ENCODE measurements at places on chromosomes 1 and 21.
A peak's percentile ranks its signal among the peaks of the same experiment; 100 is the strongest.

- DNase-seq = peak; percentile 43
Observed at GRCh38 chr1:168653567-168653966, 75.4 kb downstream of the DPT start.

GRCh38 chr1:99600782-99601181, 45.1 kb upstream of the PALMD start:
- DNase-seq = peak; percentile 75

- DNase-seq = peak; percentile 31
Observed at GRCh38 chr1:57623039-57623790, 199.4 kb upstream of the DAB1 start.

- DNase-seq = no peak
Observed at GRCh38 chr1:15739745-15740144, 2.6 kb upstream of the TMEM82 start.

DNA sequence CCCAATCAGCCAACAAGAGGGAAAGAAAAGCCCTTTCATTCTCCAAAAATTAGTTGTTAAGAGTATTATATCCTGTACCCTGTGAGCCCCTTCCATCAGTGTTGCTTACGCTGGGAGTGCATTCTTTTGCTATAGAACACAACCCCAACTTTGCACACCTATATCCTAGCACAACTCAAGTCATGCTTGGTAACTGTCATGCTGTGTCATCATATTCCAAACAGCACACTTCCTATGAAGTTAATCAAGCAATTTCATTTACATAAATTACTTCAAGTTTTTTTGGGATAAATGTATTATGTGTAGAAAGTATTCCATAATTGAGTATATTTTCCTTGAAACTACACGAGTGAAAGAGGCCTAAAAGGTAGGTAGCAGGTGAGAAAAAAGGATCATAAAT, 20.0 kb downstream of the FUBP1 start:
- DNase-seq = no peak

- peak; percentile 95 for DNase-seq
Observed at GRCh38 chr1:94922761-94923331, 4.1 kb downstream of the CNN3 start.

DNA sequence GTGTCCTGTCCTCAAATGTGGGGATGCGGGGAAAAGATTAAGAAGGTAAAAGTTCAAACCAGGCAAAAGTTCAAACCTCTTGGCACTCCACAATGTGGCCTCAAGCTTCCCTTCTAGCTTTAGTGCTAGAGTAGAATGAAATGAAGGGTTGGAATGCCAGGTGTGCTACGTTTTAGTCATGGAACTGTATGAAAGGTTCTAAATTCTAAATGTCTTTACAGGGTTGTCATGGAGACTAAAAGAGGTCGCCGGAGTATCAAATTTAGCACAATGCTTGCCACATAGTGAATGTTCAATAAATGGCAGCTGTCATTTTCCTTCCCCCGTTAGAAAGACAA, 57.2 kb upstream of the LRRC8D start:
- DNase-seq = no peak

DNA sequence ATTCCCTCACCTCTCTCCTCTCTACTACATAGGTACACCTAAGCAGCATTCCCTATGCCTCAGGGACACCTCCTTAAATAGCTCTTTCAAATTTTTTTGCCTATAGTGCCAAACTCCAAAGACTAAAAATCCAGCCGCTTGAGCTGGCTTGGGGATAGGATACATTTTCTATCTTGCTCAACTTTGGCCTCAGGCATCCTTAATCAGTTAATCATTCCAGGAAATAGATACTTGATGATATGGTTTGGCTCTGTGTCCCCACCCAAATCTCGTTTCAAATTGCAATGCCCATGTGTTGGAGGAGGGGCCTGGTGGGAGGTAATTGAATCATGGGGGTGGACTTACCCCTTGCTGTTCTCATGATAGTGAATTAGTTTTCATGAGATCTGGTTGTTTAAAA, 11.4 kb upstream of the PHGDH start:
- DNase-seq = no peak

DNA sequence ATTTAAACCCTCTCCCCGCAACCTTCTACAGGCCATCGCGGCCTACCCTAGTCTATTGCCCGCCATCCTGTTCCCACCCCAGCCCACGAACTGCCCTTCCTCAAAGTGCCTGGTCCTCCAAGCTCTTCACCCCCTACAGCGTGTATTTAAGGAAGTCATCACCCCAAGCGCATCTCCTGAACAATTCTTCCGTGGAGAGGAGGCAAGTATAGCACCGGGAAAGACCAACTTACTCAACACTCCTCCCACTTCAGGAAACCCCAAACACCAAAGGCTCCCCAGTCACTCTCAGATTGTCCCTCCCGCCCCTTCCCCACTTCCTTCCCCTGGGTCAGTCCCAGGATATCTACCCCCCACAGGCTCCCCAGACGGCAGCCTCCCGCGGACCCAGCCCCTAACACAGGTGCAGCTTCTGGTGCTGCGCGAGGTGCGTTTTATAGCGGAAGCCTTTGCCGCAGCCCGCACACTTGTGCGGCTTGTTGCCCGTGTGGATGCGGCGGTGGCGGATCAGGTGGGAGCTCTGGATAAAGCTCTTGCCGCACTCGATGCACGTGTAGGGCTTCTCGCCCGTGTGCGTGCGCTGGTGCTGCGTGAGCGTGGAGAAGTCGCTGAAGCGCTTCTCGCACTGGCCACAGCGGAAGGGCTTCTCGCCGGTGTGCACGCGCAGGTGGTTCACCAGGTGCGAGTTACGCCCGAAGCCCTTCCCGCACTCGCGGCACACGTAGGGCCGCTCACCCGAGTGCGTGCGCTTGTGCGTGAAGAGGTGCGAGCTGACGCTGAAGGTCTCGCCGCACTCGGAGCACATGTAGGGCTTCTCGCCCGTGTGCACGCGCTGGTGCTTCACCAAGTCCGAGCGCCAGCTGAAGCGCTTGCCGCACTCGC, 25.5 kb downstream of the ZNF697 start:
- DNase-seq = no peak

GRCh38 chr1:59831529-59831928, 16.8 kb downstream of the HOOK1 start:
- DNase-seq = no peak

DNA sequence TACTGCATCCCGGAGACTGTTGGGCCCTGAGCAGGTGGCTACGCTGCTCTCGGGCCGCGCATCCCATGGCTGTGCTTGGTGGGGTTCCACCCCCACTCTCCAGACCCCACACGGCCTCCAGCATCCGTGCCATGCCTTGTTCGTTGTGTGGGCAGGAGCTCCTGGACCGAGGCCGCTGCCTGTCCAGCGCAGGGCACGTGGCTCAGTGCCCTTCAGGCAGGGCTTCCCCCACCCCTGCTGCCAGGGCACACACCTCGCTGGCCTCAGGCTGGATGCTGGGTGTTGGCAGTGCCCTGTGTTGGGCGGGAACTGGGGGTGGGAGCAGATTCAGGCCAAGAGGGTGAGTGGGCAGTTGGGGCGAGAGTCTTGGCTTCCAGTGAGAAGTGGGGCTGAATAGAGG, 9.9 kb downstream of the PRKCZ start:
- DNase-seq = no peak

- DNase-seq = peak; percentile 85
Observed at GRCh38 chr1:226708342-226708780, 30.7 kb downstream of the ITPKB start.

DNA sequence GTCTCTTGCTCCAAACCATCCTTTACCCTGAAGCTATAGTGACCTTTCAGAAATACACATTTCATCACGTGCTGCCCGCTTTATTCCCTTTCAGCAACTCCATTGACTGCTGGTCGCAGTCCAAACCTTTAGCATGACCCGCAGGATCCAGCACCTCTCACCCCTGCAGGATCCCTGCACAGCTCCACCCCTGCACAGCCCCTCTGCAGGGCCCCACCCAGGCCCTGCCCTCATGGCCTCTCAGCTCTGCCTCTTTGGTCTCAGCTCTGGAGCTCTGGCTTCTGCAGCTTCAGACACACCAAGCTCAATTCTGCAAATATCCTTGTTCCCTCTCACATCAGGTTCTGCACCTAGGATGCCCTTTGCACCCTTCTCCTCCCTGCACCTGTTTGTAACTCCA, 264.9 kb upstream of the C1orf174 start:
- DNase-seq = no peak

DNA sequence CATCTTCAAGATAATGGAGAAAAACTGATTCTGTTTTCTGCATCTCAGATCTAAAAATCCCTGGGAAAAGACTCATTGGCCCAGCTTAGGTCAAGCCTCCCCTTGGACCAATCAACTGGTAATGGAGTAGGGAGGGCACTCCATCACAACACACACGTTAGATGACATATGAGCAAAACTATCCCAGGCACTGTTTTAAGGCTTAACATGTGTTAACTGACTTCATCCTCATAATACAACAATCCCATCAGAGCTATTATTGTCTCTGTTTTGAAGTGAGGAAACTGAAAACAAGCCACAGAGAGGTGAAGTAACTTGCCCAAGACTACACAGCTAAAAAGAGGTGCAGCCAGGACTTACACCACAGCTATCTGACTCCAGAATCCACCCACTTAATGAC, 14.7 kb upstream of the CITED4 start:
- peak; percentile 48 for DNase-seq

DNA sequence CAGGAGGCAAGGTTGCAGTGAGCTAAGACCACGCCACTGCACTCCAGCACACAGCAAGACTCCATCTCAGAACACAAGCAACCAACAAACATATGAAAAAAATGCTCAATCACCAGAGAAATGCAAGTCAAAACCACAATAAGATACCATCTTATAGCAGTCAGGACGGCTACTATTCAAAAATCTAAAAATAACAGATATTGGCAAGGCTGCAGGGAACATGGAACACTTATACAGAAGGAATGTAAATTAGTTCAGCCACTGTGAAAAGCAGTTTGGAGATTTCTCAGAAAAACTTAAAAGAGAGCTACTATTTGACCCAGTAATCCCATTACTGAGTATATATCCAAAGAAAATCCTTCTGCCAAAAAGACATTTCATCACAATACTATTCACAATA, 27.6 kb upstream of the POGK start:
- DNase-seq = peak; percentile 86

GRCh38 chr1:116152950-116153691, 41.9 kb downstream of the MAB21L3 start:
- no peak for DNase-seq

- no peak for DNase-seq
Observed at GRCh38 chr1:205499789-205500188, 4.7 kb upstream of the CDK18 start.

GRCh38 chr21:40385883-40386282, 461.1 kb downstream of the DSCAM start:
- no peak for DNase-seq

GRCh38 chr1:33462405-33463164, 9.9 kb upstream of the ZSCAN20 start:
- DNase-seq = no peak

DNA sequence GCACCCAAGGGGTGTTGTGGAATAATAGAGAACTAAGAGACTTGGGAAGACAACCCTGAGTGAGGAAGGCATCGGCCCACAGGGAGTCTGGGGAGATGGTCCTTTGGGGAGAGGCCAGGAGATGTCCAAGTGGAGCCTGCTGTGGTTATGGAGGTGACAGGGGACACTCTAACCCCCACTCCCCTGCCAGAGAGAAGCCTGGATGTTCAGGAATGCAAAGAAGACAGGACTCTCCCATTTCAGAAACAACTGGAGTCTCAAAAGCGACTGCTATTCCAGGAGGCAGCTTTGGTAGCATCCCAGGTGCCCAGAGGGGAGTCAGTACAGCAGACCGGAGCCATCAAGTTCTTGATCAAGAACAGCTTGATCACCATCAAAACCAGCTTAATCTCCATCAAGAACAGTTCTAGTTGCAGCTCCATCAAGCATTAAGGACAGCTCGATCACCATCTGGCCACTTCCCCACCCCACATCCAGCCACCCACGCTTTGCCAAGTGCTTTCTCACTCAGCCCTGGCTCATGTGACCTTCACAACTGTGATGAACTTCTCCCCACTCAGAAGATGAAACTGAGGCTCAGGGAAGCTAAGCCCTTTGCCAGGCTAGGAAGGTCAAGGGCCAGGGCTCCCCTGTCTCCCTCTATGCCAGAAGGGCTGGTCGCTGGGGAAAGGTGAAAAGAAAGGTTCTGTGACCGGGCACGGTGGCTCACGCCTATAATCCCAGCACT, 743 bp downstream of the CD52 start:
- peak; percentile 16 for DNase-seq

DNA sequence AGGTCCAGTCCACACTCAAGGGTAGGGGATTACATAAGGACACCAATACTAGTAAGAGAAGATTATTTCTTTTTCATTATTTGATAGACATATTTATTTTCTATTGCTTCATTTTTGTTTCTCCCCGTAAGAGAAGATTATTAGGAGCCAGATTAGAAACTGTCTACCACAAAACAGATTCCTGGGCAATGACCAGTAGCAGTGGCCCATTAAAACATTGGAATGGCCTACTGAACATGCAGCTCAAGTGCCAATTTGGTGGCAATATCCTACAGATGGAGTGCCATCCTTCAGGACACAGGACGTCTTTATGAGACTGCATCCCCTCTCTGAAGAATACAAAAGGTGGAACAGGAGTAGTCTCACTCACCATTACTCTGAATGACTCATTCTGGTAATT, 34.0 kb upstream of the ARHGAP29 start:
- DNase-seq = peak; percentile 24

DNA sequence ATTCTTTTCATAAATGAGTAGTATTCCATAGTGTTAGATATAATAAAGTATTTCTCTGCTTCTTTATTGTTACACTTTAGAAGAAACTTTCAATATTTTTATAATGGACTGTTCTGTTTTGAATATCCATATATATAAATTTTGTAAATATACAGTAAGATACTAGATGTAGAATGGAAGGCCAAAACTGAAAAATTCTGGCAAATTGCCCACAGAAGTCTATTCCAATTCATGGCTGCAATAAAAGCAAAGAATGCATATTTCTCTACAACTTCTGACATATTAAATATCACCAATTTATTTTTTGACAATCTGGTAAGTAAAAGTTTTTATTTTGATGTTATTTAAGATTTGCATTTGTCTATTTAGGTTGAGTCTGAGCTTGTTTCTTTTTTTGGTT, 532.5 kb downstream of the NCAM2 start:
- no peak for DNase-seq

DNA sequence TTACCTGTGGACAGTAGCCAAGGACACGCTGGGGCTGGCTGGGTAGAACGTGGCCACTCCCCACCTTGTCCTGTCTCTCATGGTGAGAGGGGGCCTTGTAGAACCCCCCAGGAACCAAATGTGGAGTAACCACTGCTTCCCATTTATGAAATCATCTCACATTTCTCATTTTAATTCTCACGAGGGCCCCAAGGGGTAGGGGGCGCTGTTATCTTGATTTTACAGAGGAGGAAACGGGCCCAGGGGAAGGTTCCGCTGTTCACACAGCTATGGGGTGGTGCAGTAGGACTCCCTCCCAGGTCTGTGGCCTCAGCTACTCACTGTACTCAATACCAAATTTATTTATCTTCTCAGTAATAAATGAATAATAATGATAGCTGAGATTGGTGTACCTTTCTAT, 5.5 kb downstream of the SMPDL3B start:
- DNase-seq = peak; percentile 31

DNA sequence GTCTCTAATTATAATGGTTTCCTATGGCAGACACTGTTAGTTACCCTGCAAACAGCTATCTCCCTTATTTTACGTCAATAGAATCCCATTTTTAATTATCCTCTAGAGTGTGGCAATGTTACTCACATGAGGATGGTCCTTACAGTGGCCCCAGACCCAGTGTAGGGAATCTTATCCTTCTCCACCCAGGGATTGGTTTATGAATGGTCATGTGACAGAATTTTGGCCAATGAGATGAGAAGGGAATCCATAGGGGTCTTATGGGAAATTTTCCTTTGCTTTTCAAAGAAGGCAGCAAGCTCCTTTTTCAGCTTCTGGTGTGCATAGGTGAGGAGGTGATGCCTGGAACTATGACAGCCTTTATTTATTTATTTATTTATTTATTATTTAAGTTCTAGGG, 59.0 kb upstream of the HUNK start:
- no peak for DNase-seq

- peak; percentile 99 for DNase-seq
Observed at GRCh38 chr1:12143631-12144155, 23.1 kb upstream of the TNFRSF1B start.

All from AG10803 (cell line).